ENCODE measurements at places on chromosomes 3 and 15. TPM values are rescaled to one million over a fixed set of nuclear protein-coding genes. Genes with fewer than 3 reads are reported as not detected.

The MYO5A gene
- 28.5 TPM for total RNA-seq

The IQSEC1 gene
- total RNA-seq, result 59.5 TPM

The ARPIN gene
- 0.11 TPM for total RNA-seq

The RFX7 gene
- 40.4 TPM for total RNA-seq

The HTR3E gene
- total RNA-seq, result not detected

The CD200 gene
- total RNA-seq, result 2.1 TPM

The ALAS1 gene
- total RNA-seq, result 46.9 TPM

The OCA2 gene
- not detected for total RNA-seq

DNA sequence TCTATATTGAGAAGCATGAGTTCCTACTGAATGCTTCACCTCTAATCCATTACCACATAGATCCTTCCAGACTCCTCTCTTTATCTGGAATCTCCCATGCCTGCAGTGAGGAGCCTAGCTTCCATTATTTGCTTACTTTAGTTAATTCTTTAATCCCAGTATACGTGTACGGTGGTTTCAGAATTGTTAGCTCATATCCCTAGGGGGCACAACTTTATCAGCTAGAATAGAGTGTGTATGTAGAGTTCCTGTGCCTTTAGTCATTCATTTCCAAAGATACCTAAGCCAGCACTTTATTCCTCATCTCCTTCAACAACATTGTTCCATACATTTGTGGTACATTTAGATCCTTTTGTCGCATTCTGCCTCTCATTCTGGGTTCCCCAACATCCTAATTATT, 226.0 kb downstream of the TJP1 start:
- peaks cover 2% of the 10 kb centered on the region for H3K27me3 ChIP-seq
- DNase-seq, result no peak
- H3K36me3 ChIP-seq, result no peaks in the 10 kb centered on the region

DNA sequence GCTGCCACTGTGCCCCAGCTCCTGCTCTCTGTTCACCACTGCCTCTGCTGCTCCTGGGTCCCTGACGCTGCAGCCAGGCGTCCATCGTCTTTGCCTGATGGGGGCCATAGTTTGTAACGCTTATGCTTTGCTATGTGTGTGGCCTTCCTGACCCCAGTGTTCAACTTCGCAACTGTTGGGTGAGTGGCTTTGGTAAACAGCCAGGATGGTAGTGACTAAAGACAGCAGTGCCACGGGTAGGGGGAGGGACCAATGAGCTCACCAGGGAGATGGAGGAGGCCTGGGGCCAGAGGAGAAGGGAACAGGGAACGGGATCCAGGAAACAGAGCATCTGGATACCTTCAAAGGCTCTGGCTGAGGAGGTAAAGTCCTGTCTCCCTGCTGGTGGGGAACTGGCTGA, 75.9 kb upstream of the ALDH1L1 start:
- H3K4me3 ChIP-seq, result no peak overlapping the region
- no peak overlapping the region for H3K27ac ChIP-seq
- peaks cover 7% of the 10 kb centered on the region for H3K27me3 ChIP-seq

GRCh38 chr3:20055842-20056241, 15.6 kb downstream of the KAT2B start:
- DNase-seq, result no peak
- H3K27ac ChIP-seq, result no peak overlapping the region
- no peak overlapping the region for H3K4me3 ChIP-seq

- H3K4me3 ChIP-seq, result no peak overlapping the region
- H3K27ac ChIP-seq, result no peak overlapping the region
- DNase-seq, result no peak
- peaks cover 31% of the 10 kb centered on the region for H3K27me3 ChIP-seq
- no peaks in the 10 kb centered on the region for H3K4me1 ChIP-seq
Measured at GRCh38 chr3:187403768-187404288, 35.6 kb downstream of the RTP4 start.

DNA sequence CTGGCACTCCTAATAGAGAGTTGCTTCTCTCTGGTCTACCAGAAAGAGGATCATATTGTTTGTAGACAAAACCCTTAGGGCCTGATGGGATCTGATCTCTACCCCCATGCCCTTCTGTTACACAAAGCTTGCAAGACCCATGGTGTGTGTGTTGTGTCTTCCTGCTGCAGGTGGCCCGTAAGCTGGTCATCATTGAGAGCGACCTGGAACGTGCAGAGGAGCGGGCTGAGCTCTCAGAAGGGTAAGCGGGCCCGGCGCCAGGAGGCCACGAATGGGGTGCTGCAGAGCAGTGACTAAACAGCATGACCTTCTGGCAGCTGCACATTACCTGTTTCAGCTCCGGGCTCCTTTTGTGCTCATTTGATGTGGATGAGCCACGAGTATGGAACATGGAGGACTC, 18.2 kb downstream of the TPM1 start:
- H3K36me3 ChIP-seq, result peaks cover 2% of the 10 kb centered on the region
- H3K4me3 ChIP-seq, result no peak overlapping the region
- peaks cover 5% of the 10 kb centered on the region for H3K4me1 ChIP-seq
- H3K27ac ChIP-seq, result no peak overlapping the region

GRCh38 chr15:72117486-72118016, 399 bp downstream of the MYO9A start:
- H3K4me1 ChIP-seq, result peaks cover 27% of the 10 kb centered on the region
- H3K27me3 ChIP-seq, result peaks cover 4% of the 10 kb centered on the region
- peak; percentile 80 for DNase-seq
- H3K36me3 ChIP-seq, result no peaks in the 10 kb centered on the region

GRCh38 chr3:101388706-101389105, 68.3 kb upstream of the IMPG2 start:
- peaks cover 20% of the 10 kb centered on the region for H3K4me1 ChIP-seq
- H3K27me3 ChIP-seq, result no peaks in the 10 kb centered on the region
- H3K4me3 ChIP-seq, result no peak overlapping the region
- H3K36me3 ChIP-seq, result peaks cover 55% of the 10 kb centered on the region
- H3K27ac ChIP-seq, result no peak overlapping the region
- no peak for DNase-seq

GRCh38 chr3:41853540-41854196, 108.2 kb downstream of the ULK4 start:
- H3K27me3 ChIP-seq, result no peaks in the 10 kb centered on the region
- no peak overlapping the region for H3K4me3 ChIP-seq
- DNase-seq, result no peak
- peaks cover 14% of the 10 kb centered on the region for H3K36me3 ChIP-seq
- H3K27ac ChIP-seq, result no peak overlapping the region

DNA sequence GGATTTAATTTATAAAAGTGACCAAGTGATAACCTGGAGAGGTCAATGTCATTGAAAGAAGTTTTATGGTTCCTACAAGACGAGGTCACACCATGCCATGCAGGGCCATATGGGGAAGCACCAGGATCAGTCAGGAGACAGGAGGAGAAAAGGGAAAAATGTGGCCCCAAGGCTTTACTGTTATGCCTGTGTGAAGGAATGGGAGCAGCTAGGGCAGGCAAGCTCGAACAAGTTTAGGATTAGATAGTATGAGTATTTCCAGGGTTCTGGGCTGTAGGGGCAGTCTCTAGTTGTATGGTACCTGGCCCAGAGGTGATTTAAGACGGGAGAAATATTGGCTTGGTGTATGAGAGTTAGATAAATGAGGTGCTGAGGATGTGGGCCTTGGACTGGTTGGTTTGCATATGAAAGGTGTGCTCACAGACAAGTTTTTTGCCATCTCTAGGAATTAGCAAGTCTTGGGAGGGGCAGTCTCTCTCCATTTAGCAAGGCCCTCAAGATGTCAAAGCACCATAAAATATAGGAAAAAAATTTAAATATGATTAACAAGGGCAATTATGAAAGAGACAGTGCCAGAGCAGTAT, 36.3 kb upstream of the DCLK3 start:
- H3K4me3 ChIP-seq, result no peak overlapping the region
- no peaks in the 10 kb centered on the region for H3K36me3 ChIP-seq
- no peak for DNase-seq

GRCh38 chr3:11553436-11554235, 90.1 kb downstream of the VGLL4 start:
- DNase-seq, result no peak
- no peak overlapping the region for H3K4me3 ChIP-seq
- no peak overlapping the region for H3K27ac ChIP-seq
- peaks cover 3% of the 10 kb centered on the region for H3K4me1 ChIP-seq

DNA sequence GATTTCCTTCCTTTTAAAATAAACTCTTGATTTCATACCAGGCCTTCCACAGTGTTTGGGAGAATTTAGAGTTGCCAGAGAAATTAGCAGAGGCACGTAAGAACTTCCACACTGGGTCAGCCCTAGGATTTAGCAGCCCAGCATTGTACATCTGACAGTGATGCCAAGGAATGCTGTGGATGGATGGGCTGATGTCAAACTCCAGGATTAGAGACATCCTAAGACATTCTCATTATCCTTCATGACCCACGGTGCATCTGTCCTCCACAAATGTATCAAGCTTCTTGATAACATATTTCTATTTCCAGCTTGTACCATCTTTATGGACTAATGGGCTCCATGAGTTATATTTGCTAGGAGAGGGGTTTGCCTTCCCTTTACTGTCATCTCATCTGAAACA, 8.0 kb upstream of the TPM1 start:
- H3K27me3 ChIP-seq, result peaks cover 25% of the 10 kb centered on the region
- H3K36me3 ChIP-seq, result no peaks in the 10 kb centered on the region
- H3K4me1 ChIP-seq, result no peaks in the 10 kb centered on the region

GRCh38 chr3:56879436-56880215, 77.9 kb upstream of the ARHGEF3 start:
- H3K27ac ChIP-seq, result no peak overlapping the region
- no peaks in the 10 kb centered on the region for H3K27me3 ChIP-seq
- H3K4me1 ChIP-seq, result peaks cover 51% of the 10 kb centered on the region
- H3K4me3 ChIP-seq, result no peak overlapping the region
- peaks cover 39% of the 10 kb centered on the region for H3K36me3 ChIP-seq

- H3K4me1 ChIP-seq, result no peaks in the 10 kb centered on the region
- no peak overlapping the region for H3K4me3 ChIP-seq
- H3K27me3 ChIP-seq, result peaks cover 21% of the 10 kb centered on the region
- no peaks in the 10 kb centered on the region for H3K36me3 ChIP-seq
Measured at GRCh38 chr3:185983495-185984141, 45.8 kb upstream of the TRA2B start.

GRCh38 chr3:96622878-96623277, 191.5 kb upstream of the EPHA6 start:
- no peaks in the 10 kb centered on the region for H3K27me3 ChIP-seq
- no peaks in the 10 kb centered on the region for H3K4me1 ChIP-seq
- no peak overlapping the region for H3K27ac ChIP-seq
- no peak for DNase-seq

DNA sequence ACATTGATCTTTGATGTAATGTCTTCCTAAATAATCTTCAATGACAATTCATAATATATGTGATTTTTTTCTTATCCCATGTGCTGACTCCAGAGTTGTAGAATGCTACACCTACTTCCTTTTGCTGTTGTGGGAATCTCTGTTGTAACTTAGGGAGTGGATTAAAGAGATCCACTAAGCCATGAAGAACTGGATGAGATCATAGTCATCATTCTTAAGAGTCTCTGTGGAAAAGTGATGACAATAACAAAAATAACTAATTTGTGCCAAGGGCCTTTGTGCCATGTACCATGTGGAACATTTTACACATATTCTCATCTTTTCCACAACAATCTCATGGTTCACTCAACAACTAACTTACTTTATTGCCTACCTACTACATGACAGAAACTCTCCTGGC, 162.9 kb upstream of the PDZRN3 start:
- no peaks in the 10 kb centered on the region for H3K4me1 ChIP-seq
- H3K4me3 ChIP-seq, result no peak overlapping the region
- no peaks in the 10 kb centered on the region for H3K36me3 ChIP-seq
- no peak for DNase-seq
- H3K27ac ChIP-seq, result no peak overlapping the region

DNA sequence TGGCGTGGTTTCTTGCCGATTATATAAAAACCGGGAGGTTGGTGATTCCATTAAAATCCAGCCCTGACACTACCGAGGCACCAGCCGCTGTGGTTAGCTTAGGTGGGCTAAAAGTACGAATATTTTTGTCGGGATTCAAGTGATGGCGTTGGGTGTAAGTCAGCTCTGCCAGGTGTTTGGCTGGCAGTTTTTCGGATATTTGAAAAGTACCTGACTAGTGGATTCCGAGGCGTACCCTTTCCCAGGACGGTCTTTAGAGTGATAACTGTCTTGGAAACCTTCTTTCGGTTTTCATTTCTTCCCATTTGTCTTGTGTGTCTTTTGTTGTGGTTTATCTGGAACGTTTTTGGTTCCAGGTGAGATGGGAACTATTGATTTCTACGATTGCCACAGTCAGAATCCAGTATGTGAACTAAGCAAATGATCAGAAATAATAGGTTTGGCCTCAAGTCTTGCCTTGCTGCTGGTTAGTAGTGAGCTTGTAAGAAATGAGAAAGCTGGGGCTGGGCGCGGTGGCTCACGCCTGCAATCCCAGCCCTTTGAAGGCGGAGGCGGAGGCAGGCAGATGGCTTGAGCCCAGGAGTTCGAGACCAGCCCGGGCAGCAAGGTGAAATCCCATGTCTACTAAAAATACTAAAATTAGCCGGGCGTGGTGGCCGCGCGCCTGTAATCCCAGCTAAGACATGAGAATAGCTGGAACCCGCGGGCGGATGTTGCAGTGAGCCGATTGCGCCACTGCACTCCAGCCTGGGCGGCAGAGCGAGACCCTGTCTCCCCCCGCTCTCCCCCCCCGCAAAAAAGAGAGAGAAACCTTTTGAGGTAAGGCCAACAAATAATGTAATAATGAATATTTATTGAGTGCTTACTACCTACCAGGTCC, 1.4 kb downstream of the FYTTD1 start:
- H3K4me1 ChIP-seq, result peaks cover 22% of the 10 kb centered on the region
- H3K27ac ChIP-seq, result peak overlapping the region; percentile 88
- no peaks in the 10 kb centered on the region for H3K27me3 ChIP-seq
- peak overlapping the region; percentile 96 for H3K4me3 ChIP-seq
- peak; percentile 48 for DNase-seq
- peaks cover 4% of the 10 kb centered on the region for H3K36me3 ChIP-seq

GRCh38 chr3:2516762-2517441, 418.2 kb downstream of the CNTN4 start:
- DNase-seq, result no peak
- H3K4me3 ChIP-seq, result no peak overlapping the region
- H3K27ac ChIP-seq, result no peak overlapping the region
- H3K27me3 ChIP-seq, result no peaks in the 10 kb centered on the region

DNA sequence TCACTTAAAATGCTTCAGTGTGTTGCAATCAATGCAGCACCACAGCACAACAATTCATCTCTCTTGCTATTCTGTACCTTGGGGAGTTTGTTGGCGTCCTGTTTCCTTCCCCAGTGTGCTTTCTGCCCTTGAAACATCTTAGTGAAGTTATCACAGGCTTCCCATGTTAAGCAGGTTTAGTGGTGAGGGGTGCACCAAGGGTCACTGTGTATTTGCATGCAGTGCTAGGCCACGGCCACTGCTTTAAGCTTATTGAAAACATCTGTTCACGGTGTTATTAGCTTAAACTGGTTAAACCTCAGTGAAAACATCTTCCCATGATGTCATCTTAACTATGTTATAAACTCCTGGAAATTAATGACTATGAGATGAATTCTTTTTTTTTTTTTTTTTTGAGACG, 217.3 kb upstream of the GOLIM4 start:
- H3K36me3 ChIP-seq, result no peaks in the 10 kb centered on the region
- H3K4me3 ChIP-seq, result no peak overlapping the region
- no peak for DNase-seq
- no peaks in the 10 kb centered on the region for H3K27me3 ChIP-seq
- no peaks in the 10 kb centered on the region for H3K4me1 ChIP-seq
